Smooth muscle cell of trachea (primary cell): ENCODE measurements at places on chromosomes 7 and 10. TPM values are rescaled to one million over a fixed set of nuclear protein-coding genes. Genes with fewer than 3 reads are reported as not detected.

PVRIG gene
- 0.17 TPM in 1 of 2 replicates, not detected in the other for total RNA-seq

SLC16A9 gene
- total RNA-seq, result 0.33 and 1.9 TPM in 2 replicates

JAKMIP3 gene
- under 0.01 and 0.17 TPM in 2 replicates for total RNA-seq

PNLIPRP1 gene
- total RNA-seq, result not detected in 2 replicates

MRLN gene
- not detected in 2 replicates for total RNA-seq

FAM25A gene
- total RNA-seq, result not detected in 2 replicates

TUBB8 gene
- total RNA-seq, result 0.15 TPM in 1 of 2 replicates, not detected in the other

CPA2 gene
- total RNA-seq, result not detected in 2 replicates

AKR1C4 gene
- not detected in 2 replicates for total RNA-seq

RELN gene
- total RNA-seq, result 4.7 and 6.0 TPM in 2 replicates

IGFBP1 gene
- not detected in 2 replicates for total RNA-seq

FGL2 gene
- 29.9 and 31.0 TPM in 2 replicates for total RNA-seq

CPA1 gene
- total RNA-seq, result not detected in 2 replicates

RSPH10B2 gene
- under 0.01 and 0.66 TPM in 2 replicates for total RNA-seq

WDR86 gene
- 3.8 TPM in 1 of 2 replicates, not detected in the other for total RNA-seq

OR6V1 gene
- not detected in 2 replicates for total RNA-seq

GJC3 gene
- not detected in 2 replicates for total RNA-seq

SUN3 gene
- total RNA-seq, result not detected in 2 replicates

ZNF277 gene
- total RNA-seq, result 49.5 and 50.0 TPM in 2 replicates

FAM180A gene
- total RNA-seq, result 68.3 and 80.0 TPM in 2 replicates

VSTM2A gene
- total RNA-seq, result not detected in 2 replicates

STRA8 gene
- total RNA-seq, result not detected in 2 replicates

HMX2 gene
- total RNA-seq, result not detected in 2 replicates

PODXL gene
- total RNA-seq, result 0.99 and 1.2 TPM in 2 replicates

PHF14 gene
- 24.5 and 34.6 TPM in 2 replicates for total RNA-seq

TMEM236 gene
- total RNA-seq, result under 0.01 TPM in 2 replicates

CLDN3 gene
- total RNA-seq, result 0.33 TPM in 1 of 2 replicates, not detected in the other

ZNF479 gene
- not detected in 2 replicates for total RNA-seq

PSTK gene
- 4.5 and 6.3 TPM in 2 replicates for total RNA-seq

SLC39A12 gene
- not detected in 2 replicates for total RNA-seq

SPDYE1 gene
- total RNA-seq, result not detected in 2 replicates

AKR1C8 gene
- not detected in 2 replicates for total RNA-seq

GIMAP4 gene
- total RNA-seq, result 2.0 TPM in 1 of 2 replicates, not detected in the other

MORN4 gene
- total RNA-seq, result 3.3 and 3.5 TPM in 2 replicates

VSIR gene
- total RNA-seq, result 15.1 and 95.4 TPM in 2 replicates

CYP3A7 gene
- total RNA-seq, result 0.33 TPM in 1 of 2 replicates, not detected in the other

ACSM6 gene
- not detected in 2 replicates for total RNA-seq

CDHR3 gene
- 11.2 and 12.9 TPM in 2 replicates for total RNA-seq

CLCN1 gene
- total RNA-seq, result not detected in 2 replicates

FXYD4 gene
- not detected in 2 replicates for total RNA-seq

FOXK1 gene
- total RNA-seq, result 29.5 and 32.4 TPM in 2 replicates

LAMTOR4 gene
- 59.9 and 108 TPM in 2 replicates for total RNA-seq

MAGI2 gene
- 16.2 and 33.2 TPM in 2 replicates for total RNA-seq

RFC2 gene
- total RNA-seq, result 10.4 and 27.1 TPM in 2 replicates

ZDHHC16 gene
- total RNA-seq, result 42.6 and 59.0 TPM in 2 replicates

COL17A1 gene
- total RNA-seq, result under 0.01 and 1.6 TPM in 2 replicates

NRP1 gene
- 370 and 403 TPM in 2 replicates for total RNA-seq

MEIG1 gene
- 0.50 TPM in 1 of 2 replicates, not detected in the other for total RNA-seq

GRID2IP gene
- total RNA-seq, result 0.15 TPM in 1 of 2 replicates, not detected in the other

RAB19 gene
- total RNA-seq, result not detected in 2 replicates

CYP2W1 gene
- total RNA-seq, result not detected in 2 replicates

SPDYE9 gene
- total RNA-seq, result under 0.01 TPM in 1 of 2 replicates, not detected in the other

HOXA5 gene
- 10.8 and 16.7 TPM in 2 replicates for total RNA-seq

STAG3 gene
- 0.66 and 1.6 TPM in 2 replicates for total RNA-seq
